Left lung (tissue), 14 donors: ENCODE measurements at places on chromosomes 7 and 10.

DNA sequence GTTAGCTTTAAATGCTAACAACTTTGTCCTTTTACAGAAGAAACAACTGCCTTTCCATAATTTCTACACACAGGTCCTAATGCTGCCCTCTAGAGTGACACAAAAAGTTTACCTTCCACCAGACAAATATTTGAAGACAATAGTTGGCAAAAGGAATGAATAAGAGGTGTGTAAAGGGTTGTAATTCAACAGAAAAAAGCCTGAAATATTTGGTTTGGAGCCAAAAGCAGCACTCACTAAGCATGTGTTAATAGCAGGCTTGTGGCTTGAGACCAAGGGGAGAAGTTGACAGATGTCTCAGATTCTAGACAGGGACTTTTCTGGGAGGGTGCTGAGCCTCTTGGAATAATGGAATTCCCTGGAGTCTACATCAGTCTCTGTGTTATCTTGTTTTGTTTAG is 156.2 kb upstream of the GALNT17 start:
- peak; percentile 6 for DNase-seq

DNA sequence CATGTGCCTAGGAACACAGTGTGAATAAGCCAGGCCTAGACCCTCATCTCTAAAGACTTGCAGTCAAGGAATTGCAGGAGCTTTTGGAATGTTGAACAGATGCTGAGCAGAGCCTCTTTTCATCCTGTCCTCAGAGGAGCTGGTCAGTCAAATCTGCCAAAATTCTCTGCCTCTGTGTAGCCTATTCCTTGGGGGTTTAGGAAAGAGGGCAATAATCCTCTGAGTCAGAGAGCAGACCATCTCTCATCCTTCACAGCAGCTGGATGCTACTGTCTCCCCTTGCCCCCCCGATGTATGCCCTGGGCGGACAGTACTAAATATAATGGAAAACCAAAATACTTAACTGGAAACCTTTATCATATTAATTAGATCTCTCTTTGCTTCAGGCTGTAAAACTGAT is 52.6 kb downstream of the BICC1 start:
- no peak for DNase-seq

- DNase-seq, result no peak
These were observed 82.3 kb downstream of the FAM13C start for GRCh38 chr10:59279991-59280505.

- no peak for DNase-seq
These were observed 118.1 kb downstream of the ZNF365 start for GRCh38 chr10:62492012-62492869.

DNA sequence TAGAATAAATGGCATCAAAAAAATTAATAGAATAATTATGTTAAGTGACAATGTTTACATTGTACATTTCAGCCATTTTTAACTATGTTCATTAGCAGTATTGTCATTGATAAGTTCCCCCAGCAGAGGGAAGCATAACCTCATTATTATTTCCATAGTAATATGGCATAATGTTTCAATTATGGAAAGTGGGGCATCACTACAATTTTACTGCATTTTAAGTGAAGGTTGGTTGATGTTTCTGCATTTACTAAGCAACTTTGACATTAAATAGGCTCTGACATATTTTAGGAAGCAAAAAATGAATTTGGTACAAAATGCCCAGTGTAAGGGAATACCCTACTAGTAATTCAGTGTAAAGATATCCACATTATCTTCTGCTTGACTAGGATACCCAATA is 218.3 kb downstream of the SEMA3A start:
- no peak for DNase-seq

DNA sequence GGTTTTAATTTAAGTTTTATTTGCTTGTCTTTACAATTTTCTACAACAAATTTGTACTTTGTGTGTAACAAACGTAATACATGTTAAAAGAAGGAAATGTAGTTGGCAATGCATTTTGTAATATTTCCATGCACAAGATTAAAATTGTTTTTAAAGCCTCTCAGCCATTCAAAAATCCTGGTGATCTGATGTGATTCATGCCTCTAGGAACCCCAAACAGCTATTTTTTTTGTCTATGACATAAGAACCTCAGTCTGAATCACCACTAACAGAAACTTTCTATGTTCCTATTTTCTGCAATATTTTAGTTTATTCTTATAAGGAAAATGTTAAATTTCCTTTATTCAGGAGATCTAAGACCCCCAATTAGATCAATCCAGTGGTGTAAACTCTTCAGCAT is 183.1 kb upstream of the YAE1 start:
- DNase-seq, result no peak

DNA sequence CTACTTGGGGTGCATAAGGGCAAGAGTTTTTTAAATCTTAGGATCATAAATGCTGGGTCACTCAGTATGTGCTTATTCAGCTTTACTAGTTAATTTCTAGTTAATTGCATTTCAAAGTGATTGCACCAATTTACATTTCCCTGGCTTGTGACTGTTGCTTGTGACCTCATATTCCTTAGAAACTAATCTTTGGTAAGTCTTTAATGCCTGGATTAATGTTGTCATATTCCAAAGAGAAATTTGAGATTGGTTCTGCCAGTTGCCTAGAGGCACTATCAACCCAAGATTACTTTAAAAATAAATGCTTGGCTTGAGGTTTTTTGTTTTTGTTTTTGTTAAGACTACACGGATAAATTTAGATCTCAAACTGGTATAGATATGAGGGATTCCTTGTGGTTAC is 103.1 kb downstream of the ANK3 start:
- DNase-seq, result no peak

GRCh38 chr10:102376901-102377300 is 18.6 kb upstream of the NFKB2 start:
- no peak for DNase-seq

- no peak for DNase-seq
These were observed 128.4 kb downstream of the BICC1 start for GRCh38 chr10:58641095-58641531.

GRCh38 chr7:51329696-51330263 is 13.2 kb upstream of the COBL start:
- DNase-seq, result no peak

DNA sequence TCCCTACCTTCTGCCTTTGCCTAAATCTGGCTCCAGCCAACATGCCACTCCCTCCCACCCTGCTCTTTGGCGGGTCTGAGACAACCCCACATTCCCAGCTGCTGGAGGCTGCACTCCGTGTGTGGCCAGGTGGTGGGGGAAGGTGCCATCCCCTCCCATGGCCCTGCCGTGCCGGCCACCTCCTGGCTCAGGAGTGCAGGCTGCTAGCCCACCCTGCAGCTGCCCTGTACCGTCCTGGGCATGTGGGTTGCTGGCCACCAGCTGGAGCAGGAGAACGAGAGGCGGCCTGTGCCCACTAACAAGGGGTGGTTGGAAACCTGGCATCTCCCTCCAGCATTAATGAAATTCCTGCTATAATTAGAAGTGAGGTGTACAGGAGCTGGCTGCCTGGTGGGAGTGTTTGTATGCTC is 97.6 kb downstream of the ZMIZ1 start:
- no peak for DNase-seq

- peak; percentile 21 for DNase-seq
These were observed 11.8 kb upstream of the TIAL1 start for GRCh38 chr10:119608316-119609155.

DNA sequence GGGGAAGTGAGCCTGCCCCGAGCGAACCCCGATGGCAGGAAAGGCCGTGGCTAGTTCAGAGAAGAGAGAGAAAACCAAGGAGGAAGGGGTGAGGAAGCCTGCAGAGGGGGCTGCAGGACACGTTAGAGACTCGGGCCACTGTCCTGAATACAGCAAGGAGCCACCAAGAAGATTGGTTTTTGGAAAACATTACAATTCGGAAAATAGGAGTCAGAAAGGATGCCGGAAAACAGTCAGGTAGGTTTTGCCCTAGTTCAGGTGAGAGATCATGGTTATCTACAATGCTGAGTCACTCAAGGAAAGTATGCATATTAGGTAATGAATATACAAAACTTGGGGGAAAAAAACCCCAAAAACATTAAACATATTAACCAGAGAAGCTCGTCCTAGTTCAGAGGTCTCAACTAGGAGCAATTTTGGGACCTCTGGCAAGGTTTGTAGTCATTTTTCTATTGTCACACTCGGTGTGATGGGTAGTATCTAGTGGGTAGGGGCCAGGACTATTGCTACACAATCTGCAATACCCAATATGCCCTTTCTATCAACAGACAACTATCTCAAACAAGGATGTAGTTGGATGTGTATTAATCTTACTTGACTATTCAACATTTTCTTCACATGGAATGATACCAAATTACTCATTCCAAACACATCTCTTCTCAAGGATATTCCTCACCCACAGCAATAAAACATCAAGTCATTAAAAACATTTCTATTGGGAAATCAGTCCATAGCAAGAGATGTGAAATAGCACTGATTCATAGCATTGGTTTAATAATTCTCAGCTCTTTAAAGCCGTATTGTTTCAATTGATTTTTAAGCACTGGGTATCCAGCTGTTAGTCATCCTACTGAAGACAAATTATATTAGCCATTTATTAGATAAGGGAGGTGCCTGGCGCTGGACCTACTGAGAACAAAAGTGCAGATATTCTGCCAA is 74.4 kb upstream of the RSU1 start:
- DNase-seq, result peak; percentile 48

DNA sequence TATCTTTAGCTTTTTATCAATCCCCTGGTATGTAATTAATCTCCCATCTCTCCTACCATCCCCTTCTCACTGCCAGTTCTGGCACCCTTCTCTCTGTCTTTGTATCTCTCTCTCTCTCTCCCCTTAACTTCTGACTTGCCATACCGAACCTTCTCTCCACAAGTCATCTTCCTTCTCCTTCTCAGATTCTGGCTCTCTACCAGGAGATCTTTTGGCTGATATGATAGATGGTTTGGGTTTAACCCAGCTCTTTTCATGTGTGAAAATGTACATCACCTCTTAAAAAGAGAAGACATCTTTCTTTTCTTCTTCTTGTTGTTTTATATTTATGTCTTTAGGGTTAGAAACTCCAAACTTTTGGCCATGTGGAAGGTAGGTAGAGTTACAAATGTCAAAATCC is 196.7 kb downstream of the HGF start:
- DNase-seq, result no peak
